Nephron progenitor cell (in vitro differentiated cells): ENCODE measurements at places on chromosomes 5 and 9.

DNA sequence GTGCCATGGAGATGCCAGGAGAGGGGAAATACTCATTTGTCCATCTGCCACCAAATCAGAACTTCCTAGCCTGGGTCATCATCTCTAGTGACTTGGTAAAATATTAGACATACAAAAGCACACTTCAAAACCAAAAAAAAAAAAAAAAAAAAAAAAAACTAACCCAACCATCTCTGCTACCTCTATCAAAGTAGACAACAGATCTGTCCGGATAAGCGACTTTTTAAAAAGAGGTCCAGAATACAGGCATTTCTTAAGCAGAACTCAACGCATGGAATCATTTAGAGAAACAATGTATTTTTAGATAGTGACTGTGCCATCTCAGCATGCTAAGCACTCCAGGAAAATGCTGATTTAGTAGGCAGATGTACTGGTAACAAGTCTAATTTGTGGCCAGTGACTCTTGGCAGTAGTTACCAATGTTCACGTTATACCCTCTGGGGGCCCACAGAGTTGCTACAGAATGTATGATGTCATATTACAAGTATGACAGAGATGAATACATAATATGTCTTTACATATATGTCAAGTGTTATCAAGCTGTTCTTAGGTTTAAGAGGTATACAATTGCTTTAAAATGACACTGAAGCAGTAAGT lies 107.8 kb downstream of the SMIM23 start:
- DNase-seq, result no peak

DNA sequence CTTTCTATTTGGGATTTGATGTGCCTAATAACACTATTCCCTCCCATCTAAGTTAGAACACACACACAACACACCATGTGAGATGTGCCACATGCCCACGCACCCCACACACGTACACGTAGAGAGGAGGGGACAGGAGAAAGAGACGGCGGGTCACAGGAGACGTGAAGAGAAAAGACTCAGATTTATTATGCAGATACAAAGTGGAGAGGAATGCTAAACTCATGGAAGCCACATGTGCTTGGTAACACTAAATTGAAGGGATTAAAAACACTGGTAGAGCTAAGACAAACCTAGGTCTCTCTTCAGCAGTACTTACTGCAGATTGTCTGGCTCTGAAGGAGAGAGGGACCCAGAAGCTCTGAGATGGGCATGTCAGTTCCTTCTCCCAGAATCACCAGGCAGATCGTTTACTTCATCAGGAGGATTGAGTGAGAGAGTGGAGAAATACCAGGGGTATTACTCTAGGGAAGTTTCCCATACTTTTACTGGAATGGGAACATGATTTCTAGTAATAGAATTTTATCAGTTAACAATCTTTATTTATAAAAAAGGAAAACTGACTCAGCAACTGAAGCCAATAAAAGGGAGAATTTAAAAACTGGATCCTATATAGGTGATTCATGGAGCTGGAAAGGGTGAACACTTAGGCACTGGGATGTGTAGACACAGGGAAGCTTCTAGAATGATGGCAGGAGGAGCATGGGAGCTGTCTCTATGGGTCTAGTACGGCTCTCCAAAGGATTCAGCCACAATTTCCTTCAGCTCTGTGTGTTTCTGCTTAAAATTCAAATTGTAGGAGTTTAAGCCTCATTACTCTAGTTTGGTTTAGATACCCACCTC lies 139.4 kb downstream of the MACIR start:
- DNase-seq, result no peak

GRCh38 chr9:27433631-27434325 lies 90.3 kb upstream of the IFNK start:
- DNase-seq, result peak; percentile 32

GRCh38 chr9:117425566-117425965 lies 10.7 kb upstream of the ASTN2 start:
- DNase-seq, result no peak

- no peak for DNase-seq
Measured at GRCh38 chr5:130549884-130550561, 615.0 kb downstream of the HINT1 start.

DNA sequence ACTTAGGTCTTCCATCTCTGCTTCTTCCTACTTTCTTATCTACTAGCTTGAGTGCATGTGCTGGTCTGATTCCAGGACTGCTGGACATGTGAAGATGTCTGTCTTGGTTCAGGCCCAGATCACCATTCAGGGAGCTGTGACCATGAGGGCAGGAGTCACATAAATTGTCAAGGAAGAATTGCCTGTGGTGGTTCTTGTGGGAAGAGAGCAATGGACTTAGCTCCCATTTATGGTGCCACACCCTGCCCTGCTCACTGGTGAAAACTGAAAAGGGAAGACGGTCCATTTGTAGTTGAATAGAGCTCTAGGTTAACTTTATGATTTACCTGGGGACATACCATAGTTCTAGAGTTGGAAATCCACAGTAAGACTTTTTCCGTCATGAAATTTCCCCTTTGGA lies 244.3 kb upstream of the ZNF608 start:
- no peak for DNase-seq

- DNase-seq, result no peak
Measured at GRCh38 chr9:137145731-137146526, 7.0 kb downstream of the GRIN1 start.
